ENCODE measurements at places on chromosomes 6 and 20.

- DNase-seq: no peak
These were observed 41.7 kb downstream of the TSHZ2 start for GRCh38 chr20:53013847-53014246.

GRCh38 chr6:121274666-121275295, 59.5 kb downstream of the TBC1D32 start:
- DNase-seq: no peak

GRCh38 chr6:7566617-7567173, 23.3 kb upstream of the SNRNP48 start:
- DNase-seq: no peak

GRCh38 chr6:35491558-35492257, 5.2 kb downstream of the TEAD3 start:
- DNase-seq: no peak

- DNase-seq: peak; percentile 76
These were observed 99.3 kb upstream of the VSTM2L start for GRCh38 chr20:37803438-37804307.

GRCh38 chr6:153023977-153024708, 21.6 kb upstream of the MTRF1L start:
- no peak for DNase-seq

- no peak for DNase-seq
These were observed 127.7 kb upstream of the GJE1 start for GRCh38 chr6:142005021-142005420.

DNA sequence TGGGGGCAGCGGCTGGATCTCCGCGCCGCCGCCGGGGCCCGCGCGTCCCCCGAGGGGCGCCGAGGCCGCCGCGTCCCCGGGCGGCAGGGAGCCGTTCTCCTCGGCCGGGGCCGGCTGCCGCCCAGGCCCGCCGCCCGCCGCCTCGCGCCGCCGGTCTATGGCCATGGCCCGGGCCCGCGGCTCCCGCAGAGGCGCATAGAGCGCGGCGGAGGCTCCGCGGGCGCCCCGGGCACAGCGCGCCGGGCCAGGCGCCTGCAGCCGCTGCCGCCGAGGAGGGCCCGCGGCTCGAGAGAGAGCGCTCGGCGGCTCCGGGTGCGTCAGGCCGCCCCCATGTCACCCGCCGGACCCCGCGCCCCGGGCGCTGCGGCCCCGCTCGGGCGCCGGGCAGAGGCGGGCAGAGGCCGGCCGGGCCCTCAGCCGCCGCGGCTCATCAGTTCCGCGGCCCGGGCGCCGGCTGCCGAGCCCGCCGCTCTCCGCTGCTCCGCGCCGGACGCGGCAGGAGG, 404 bp downstream of the SLC22A23 start:
- no peak for DNase-seq

- DNase-seq: no peak
These were observed 25.5 kb downstream of the FARS2 start for GRCh38 chr6:5286780-5287179.

GRCh38 chr6:4426968-4427367, 291.6 kb upstream of the ECI2 start:
- no peak for DNase-seq

GRCh38 chr6:130923350-130923749, 96.1 kb downstream of the SMLR1 start:
- no peak for DNase-seq

DNA sequence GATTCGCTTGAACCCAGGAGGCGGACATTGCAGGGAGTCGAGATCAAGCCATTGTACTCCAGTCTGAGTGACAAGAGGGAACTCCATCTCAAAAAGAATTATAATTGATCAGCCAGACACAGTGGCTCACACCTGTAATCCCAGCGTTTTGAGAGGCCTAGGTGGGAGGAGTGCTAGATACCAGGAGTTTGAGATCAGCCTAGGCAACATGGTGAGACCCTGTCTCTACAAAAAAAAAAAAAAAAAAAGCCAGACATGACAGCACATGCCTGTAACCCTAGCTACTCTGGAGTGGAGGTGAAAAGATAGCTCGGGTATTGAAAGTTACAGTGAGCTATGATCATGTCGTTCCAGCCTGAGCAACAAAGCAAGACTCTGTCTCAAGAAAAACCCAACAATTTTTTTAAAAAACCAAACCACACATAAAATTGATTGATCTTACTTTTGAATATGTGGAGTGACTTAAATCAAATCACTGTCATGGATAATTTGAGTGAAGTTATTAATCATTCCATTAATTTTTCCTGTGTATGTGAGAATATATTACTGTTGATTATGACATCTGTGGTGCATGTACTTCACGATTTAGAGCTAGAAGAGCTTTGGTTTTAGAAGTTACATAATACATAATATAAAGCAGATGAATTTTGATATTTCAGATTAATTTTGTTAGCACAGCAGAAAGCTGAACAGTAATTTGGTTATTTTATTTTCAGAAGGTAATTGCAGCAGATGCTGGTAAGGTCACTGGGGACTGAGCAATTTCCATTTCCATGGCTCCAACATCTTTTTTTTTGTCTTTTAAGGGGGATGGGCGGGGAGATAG, 34.4 kb downstream of the NCOA7 start:
- no peak for DNase-seq

DNA sequence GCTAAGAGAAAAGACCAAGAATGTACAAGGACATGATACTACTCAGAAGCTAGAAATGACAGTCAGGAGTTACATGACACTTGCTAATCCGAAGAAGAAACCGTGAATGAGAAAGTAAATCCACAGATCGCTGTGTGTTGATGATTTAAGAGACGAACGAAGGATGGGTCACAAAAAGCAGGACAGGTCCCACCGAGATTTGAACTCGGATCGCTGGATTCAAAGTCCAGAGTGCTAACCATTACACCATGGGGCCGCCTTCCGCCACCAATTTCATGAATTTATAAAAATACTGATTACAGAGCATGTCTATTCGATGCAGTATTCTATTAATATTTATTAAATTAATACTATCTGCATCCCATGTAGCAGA, 54.0 kb upstream of the BTN3A2 start:
- no peak for DNase-seq

DNA sequence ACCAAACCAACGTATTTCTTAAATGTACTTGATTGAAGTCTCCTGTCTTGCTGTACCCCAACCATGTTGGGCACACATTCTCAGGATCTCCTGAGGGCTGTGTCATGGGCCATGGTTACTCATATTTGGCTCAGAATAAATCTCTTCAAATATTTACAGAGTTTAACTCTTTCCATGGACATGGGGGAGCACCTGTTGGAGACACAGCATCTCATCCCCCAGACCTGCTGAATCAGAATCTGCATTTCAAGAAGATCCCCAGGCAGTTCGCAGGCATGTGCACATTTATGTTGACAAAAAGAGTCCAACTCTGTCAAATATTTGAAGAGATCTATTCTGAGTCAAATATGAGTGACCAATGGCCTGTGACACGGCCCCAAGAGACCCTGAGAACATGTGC, 24.5 kb downstream of the PIGT start:
- no peak for DNase-seq

- no peak for DNase-seq
These were observed 114.0 kb downstream of the MYO6 start for GRCh38 chr6:75863001-75863400.

- no peak for DNase-seq
These were observed 32.8 kb downstream of the CD164 start for GRCh38 chr6:109349419-109349987.

DNA sequence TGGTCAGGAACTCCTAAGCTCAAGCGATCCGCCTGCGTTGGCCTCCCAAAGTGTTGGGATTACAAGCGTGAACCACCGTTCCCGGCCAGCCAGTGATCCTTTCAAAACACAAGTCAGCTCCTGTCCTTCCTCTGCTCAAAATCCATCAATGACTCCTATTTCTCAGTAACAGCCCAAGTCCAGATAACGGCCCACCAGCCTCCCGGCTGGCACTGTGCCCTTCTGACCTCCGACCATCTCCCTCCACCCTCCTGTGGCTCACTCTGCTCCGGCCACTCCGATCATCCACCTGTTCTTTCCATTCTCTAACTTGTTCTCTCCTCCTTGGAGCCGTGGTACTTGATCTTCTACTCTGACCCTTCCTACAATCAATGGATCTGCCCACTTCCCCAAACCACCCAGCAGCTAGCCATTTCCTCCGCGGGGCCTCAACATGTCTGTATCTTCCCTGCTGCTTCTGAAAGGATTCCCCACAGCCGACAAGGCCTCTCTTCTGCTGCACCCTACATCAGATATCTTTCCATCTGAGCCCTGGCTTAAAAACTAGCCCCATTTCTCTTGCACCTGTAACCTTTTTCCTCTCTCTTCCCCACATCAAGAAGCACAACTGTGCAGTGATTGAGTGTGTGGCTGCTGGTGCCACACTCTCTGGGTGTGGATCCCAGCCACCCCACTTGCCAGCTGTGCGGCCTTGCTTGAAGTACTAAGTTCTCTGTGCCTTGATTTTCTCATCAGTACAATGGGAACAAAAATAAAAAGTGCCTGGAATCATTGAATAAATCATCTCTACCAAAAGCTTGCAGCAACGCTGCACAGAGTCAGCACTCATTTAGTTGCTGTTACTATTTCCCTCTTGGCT, 6.1 kb upstream of the ZMYND8 start:
- DNase-seq: no peak

- DNase-seq: no peak
These were observed 1207.2 kb upstream of the CITED2 start for GRCh38 chr6:140581601-140582000.

DNA sequence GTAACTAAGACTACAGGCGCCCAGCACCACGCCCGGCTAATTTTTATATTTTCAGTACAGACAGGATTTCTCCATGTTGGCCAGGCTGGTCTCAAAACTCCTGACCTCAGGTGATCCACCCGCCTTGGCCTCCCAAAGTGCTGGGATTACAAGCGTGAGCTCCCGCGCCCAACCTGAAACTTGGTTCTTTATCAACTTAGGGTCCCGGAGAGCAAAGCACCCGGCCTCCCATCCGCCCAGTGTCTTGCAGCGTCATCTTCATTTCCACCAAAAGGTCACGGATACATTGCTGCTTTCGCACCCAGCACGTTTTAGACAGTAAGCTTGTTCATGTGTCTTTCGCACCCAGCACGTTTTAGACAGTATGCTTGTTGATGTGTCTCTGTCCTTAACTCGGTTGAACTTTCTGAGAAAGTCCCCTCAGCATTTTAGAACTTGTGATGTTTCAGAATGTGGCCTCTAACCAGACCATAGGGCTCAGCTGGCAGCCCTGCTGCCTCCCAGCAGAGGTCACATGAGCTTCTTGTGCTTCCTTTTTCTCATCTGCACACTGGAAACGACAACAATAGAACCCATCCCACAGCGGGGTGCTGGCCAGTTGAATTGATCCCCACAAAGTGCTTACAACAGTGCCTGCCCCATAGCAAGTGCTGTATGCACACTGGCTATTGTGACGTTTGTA, 48.8 kb downstream of the PRR18 start:
- no peak for DNase-seq

DNA sequence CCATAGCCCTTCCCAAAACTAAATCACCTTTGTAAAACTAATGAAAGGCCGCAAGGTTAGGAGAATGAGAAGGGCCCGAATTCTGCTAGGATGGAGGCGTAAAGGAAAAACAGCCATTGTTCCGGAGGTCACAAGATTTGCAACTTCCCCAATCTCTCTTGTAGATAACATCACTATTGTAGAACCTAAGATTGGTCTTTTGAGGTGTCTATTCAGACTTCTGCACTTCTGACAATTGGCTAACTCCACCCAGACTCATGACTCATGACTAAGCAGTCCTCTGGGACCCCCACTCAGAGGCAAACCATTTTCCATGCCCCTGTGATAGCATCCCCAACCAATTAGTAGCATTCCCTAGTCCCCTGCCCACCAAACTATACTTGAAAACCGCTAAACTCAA, 210.5 kb upstream of the SHLD1 start:
- DNase-seq: no peak

DNA sequence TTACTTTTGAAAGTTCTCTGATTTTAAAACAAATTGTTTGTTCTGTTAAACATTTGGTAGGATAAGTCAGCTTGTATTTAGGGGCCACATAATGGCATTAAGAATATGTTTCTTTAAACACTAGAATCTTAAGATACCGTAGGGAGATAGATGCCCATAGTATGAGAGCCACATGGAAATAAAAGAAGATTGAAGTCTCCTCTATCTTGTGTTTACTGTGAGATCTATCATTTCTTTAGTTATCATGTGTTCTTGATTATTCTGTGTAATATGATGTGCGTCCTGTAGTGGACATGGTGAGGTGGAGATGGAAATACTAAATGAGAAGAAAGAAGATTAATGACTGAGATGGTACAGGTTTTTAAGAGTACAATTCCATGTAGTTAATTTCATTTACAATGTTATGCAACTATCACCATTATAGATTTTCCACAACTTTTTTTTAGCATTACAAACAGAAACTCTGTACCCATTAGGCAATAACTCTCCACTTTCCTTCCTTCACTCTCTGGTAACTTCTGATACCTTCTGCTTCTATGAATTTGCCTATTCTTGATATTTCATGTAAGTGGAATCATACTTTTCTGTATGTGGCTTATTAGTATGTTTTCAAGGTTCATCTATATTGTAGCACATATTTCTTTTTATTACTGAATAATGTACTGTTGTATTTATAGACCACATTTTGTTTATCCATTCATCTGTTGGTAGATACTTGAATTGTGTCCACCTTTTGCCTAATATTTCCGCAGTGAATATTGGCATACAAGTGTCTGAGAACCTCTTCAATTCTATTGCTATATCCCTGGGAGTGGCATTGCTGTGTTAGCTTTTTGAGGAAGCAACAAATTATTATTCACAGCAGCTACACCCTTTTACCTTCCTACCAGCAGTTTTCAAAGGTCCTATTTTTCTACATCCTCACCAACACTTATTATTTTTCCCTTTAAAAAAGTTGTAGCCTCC, 11.5 kb downstream of the RNF146 start:
- DNase-seq: no peak

DNA sequence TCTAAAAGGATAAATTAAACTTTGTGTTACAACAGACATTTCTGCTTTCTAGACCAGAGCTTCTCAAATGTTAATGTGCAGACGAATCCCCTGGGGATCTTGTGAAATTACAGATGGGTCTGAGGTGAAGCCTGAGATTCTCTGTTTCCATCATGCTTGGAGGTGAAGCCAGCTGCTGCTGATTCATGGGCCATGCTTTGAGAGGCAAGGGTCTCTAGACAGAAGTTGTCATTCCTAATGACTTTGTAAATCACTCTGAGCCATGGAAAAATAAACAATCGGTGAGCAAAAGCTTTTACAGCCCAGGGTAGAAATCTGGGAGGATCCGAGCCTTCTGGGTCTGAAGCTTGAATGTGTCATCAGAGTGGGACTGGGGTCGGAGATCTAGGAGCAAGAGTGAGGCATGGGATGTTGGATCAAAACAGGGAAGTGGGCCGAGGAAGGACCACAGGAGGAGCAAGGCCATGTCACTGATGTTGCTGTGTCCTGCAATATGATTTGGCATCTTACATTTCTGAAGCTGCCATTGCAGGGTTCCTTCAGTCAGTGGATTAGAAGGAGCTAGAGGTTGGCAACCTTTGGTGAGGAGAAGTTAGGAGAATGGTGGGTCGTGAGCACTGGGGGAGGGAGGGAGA, 77.3 kb downstream of the TRMT11 start:
- no peak for DNase-seq
